ENCODE measurements at places on chromosomes 12 and 14. TPM values are rescaled to one million over a fixed set of nuclear protein-coding genes. Genes with fewer than 3 reads are reported as not detected.

GRCh38 chr12:29655861-29656260 lies 127.9 kb downstream of the TMTC1 start:
- no peak for DNase-seq

- no peak for DNase-seq
Measured at GRCh38 chr12:100716945-100717732, 77.4 kb upstream of the ANO4 start.

DNA sequence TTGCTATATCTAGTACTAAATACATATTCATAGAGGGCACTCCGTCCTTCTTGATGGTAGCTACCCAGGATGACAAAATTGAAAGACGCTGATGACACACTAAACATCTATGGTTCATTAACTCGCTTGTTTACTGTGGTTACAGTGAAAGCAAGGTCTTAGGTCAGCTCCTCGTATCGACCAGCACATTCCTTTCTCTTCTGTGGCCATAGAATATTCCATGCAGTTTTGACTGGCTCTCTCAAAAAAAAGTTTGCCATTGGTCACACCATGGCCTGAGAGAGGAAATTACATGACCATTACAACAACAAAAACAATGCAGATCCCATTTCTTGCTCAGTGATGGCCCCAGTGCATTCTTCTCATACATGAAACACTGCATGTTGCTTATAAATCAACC lies 411.4 kb upstream of the SOX5 start:
- no peak for DNase-seq

DNA sequence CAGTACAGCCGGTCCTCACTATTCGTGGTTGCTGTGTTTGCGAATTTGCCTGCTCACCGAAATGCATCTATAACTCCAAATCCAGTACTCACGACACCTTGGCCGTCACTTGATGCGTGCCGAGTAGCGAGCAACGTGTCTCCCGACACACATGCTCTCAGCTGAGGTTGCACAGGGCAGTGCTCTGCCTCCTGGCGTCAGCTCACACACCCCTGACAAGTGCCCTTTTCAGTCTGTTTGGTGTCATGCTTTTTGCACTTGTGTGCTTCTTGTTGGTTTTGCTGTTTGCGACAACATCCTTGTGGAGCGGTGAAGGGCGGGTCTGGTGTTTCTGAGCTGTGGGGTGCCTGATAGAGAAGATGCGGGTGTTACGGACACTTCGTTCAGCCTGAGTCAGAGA lies 110.4 kb upstream of the RFLNA start:
- DNase-seq: no peak

DNA sequence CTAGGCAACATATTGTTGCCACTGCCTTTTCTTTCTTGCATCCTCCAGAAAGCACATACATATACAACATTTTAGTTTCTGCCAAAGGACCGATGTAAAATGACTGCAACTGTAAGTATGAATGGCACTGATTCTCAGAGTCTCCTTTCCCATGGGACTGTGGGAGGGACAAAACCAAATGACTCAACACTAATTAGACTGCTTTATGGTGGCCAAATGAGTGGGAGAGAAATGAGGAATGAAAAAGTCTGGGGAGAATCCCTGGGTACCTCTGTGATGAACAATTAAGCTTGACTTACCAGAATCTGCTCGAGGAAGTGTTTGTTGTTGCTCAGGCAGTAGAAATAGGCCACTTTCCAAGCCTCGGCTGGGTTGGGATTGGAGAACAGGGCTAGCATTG lies 10.1 kb downstream of the ZFYVE26 start:
- DNase-seq: no peak

DNA sequence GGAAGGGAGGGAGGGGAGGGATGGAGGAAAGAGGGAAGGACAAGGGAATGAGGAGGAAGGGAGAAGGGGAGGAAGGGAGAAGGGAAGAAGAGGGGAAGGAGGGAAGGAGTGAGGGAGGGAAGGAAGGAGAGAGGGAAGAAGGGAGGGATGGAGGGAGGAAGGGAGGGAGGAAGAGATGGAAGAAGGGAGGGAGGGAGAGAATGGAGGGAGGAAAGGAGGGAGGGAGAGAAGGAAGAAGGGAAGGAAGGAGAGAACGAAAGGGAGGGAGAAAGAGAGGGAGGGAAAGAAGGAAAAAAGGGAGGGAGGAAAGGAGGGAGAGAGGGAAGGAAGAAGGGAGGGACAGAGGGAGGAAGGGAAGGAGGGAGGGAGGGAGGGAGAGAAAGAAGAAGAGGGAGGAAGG lies 49.5 kb downstream of the RIMBP2 start:
- no peak for DNase-seq

RPGRIP1 gene
- total RNA-seq: not detected

HELB gene
- 34.2 TPM for total RNA-seq

SMOC1 gene
- not detected for total RNA-seq

DPY19L2 gene
- 0.28 TPM for total RNA-seq
